ENCODE measurements at places on chromosomes 1 and 21.

DNA sequence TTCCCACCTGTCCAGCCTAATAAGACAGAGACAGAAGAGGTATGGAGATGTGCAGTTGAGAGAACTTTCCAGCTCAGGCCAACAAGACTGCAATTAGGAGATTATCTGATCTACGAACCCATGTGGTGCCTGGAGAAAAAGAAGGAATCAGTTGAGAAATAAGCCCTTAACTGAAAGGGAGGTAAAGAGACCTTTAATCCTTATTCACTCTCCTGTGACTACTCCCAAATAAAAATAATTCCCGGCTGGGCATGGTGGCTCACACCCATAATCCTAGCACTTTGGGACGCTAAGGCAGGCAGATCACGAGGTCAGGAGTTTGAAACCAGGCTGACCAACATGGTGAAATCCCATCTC, 31.9 kb upstream of the SARS1 start:
- DNase-seq: no peak

- DNase-seq: no peak
These were observed at the start of gene ROR1 for GRCh38 chr1:63773815-63774616. ROR1 (plus strand) TSS chr1:63774017.

DNA sequence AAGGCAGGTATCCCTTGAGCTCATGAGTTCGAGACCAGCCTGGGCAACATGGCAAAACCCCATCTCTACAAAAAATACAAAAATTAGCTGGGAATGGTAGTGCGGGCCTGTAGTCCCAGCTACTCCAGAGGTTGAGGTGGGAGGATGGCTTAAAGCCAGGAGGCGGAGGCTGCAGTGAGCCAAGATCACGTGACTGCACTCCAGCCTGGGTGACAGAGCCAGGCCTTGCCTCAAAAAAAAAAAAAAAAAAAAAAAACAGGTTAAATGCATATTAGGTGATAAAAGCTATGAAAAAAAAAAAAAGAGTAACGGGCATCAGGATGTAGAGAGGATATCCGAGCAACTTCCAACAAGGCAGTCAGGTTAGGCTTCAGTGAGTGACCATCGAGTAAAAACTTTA, 2.8 kb upstream of the SRRM1 start:
- no peak for DNase-seq

- DNase-seq: no peak
These were observed 23.4 kb upstream of the MEF2D start for GRCh38 chr1:156523801-156524480.

DNA sequence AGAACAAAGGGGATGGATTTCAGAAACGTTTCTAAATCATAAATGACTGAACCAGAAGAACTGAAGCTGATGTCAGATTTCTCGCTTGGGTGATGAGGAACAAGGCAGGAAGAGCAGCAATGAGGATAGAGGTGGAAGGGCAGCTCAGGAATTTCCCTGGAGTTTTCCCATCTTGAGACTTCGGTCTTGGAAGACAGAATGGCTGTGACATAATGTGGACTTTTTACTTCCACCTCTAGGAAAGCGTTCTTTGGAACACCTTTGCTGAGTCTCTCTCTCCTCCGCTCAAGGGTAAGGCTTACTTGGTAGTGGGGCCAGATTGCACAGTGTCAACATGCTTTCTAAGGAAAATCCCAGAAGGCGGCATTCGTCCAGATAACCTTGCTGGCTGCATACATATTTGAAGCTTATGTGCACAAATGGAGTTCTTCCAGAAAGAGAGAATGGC, 36.6 kb downstream of the DEGS1 start:
- DNase-seq: no peak

GRCh38 chr1:3879099-3879498, 21.0 kb downstream of the C1orf174 start:
- no peak for DNase-seq

- DNase-seq: no peak
These were observed 86.4 kb upstream of the LYST start for GRCh38 chr1:235952950-235953615.

DNA sequence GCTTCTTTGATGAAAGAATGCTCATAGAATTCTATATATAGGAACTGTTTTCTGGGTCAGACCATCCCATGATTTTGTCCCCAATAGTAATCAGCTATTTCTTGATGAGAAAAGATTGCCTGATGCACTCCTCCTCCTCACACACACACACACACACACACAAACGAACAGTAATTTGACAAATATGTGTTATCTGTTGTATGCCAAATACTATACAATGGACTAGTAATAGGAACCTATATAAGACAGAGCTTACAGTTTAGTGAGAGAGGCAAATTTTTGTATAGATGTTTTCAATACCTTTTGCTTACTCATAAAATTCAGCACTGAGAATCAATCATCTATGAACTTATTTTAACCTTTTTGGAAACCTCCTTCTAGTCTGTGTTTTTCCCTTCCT, 76.8 kb downstream of the PLA2G4A start:
- DNase-seq: no peak

GRCh38 chr1:204941421-204942338, 71.0 kb downstream of the NFASC start:
- DNase-seq: no peak

All from T-helper 22 cell (primary cell).